Activated B cell treated with CpG ODN at 0.5 μM for 24 hours (primary cell): ENCODE measurements at places on chromosomes 13 and 19.

DNA sequence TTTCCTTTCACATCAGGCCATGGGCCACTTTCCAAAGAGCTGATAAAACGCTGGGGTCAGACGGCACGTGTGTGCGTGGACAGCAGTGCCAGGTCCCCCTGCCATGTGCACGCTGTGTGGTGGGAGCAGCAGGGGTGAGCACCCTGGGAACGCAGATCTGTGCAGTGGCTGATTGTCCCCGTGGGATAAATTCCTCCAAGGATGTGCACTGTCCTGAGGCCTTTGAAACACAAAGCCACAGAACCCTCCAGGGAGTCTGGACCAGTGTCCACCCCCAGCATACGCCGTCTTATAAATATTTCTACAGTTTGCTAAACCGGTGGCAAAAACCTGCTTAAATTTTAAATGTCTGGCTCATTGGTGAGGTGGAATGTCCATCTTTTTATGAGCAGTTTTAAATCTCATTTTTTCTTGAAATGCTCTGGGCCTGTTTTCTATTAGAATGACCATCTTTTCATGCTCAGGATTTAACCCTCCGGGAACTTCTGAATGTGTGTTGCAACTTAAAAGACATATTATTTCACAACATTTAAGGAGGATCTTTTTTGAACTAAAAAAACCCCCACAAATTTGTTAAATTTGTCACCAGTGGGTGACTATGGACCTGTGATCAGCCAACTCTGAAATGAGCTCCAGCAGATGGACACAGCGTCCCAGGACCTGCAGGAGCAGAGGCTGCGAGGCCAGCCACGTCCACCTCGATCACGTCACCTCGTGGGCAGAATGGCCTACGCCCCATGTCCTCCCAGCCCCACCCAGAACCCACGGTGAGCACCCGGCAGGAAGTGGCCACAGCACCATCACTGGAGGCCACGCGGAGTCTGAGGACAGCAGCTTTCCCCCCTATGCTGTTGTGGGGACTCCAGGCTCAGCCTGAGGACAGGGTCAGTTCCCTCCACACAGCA is 68.6 kb downstream of the RASA3 start:
- no peak for DNase-seq

DNA sequence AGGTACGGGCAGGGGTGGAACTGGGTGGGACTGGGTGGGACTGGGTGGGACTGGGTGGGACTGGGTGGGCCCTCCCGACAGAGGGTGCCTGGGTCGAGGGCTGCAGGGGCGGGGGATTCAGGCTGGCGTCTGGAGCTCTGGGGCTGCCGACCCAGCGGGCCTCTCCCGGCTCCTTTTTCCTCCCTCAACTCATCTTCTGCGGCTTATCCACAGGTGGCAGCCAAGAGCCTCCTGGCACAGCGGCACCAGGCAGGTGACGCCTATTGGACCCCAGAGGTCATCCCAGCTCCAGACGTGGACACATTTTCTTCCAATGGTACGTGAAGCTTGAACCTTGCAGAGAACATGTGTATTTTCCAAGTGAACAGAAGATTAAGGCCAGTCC is 533 bp downstream of the ZNF544 start:
- no peak for DNase-seq

DNA sequence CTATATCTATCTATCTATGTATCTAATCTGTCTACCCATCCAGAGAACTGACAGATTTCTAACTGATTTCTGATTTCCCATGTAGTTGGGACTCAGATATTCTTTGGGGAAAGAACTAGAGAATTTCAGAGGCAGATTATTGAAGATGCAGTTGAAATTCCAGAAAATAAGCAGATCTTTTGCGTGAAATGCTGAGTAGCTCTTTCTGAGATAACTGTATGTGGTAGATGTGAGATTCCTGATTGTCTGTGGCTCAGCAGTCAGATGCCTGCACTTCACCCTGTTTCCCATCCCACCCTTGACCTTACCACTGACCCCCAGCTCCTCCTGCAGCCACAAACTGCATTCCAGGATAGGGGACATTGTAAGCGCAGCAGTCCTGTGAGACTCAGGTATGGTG is 61.5 kb downstream of the DGKH start:
- no peak for DNase-seq

DNA sequence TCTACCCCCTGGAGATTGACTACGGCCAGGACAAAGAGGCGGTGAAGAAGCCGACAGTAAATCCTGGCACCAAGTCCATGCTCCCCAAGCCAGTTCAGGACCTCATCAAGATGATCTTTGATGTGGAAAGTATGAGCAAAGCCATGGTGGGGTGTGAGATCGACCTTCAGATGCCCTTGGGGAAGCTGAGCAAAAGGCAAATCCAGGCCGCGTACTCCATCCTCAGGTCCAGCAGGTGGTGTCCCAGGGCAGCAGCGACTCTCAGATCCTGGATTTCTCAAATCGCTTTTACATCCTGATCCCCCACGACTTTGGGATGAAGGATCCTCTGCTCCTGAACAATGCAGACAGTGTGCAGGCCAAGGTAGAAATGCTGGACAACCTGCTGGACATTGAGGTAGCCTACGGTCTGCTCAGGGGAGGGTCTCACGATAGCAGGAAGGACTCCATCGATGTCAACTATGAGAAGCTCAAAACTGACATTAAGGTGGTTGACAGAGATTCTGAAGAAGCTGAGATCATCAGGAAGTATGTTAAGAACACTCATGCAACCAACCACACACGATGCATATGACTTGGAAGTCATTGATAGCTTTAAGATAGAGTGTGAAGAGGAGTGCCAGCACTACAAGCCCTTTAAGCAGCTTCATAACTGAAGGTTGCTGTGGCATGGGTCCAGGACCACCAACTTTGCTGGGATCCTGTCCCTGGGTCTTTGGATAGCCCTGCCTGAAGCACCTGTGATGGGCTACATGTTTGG is 24.0 kb upstream of the ANKRD10 start:
- no peak for DNase-seq

DNA sequence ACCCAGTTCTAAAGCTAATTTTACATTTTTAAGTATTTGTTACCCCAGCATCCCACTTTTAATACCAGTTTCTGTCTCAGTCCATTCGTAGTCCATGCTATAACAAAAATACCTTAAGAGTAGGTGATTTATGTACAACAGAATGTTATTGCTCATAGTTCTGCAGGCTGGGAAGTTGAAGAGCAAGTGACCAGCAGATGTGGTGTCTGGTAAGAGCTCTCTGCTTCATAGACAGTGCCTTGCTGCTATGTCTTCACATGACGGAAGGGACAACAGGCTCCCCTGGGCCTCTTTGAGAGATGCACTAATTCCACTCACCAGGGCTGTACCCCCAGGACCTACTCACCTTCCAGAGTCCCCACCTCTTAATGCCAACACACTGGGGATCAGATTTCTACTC is 96.6 kb downstream of the COL4A2 start:
- DNase-seq = no peak

GRCh38 chr19:42252365-42253244 is 2.3 kb downstream of the ERF start:
- no peak for DNase-seq

- DNase-seq = no peak
These were observed 15.1 kb downstream of the ZNRF4 start for GRCh38 chr19:5470264-5470671.

DNA sequence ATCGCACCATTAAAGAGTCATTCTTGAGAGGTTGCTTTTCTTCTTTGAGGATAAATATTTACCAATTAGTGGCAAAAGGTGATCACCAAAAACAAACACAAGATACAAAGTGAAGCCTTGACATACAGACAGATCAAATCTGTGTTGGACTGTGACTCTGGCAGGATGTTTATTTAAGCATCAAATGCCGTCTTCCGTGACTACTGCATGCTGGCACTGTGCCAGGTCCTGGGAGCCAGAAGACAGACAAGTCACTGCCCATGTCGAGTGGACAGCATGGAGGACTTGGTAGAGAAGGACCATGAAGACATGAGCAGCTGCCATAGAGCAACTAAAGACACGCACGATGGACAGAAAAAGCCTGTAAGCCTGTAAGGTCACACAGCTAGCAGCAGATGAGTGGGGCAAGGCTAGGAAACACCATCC is 92.8 kb upstream of the FARP1 start:
- DNase-seq = no peak

- no peak for DNase-seq
These were observed 147.9 kb downstream of the KATNAL1 start for GRCh38 chr13:30159446-30159839.
